CD4-positive, alpha-beta T cell treated with Interleukin-17A for 1 hour (primary cell): ENCODE measurements at places on chromosomes 3 and 15.

- no peak for DNase-seq
Observed at GRCh38 chr15:76982756-76983155, 12.2 kb upstream of the PSTPIP1 start.

- no peak for DNase-seq
Observed at GRCh38 chr3:106965307-106965706, 411.9 kb upstream of the CCDC54 start.

GRCh38 chr3:191770541-191770940 is 309.6 kb downstream of the PYDC2 start:
- DNase-seq = no peak

GRCh38 chr3:39577541-39577940 is 110.1 kb downstream of the MOBP start:
- no peak for DNase-seq

GRCh38 chr3:94362393-94362792 is 299.5 kb downstream of the NSUN3 start:
- no peak for DNase-seq

- DNase-seq = no peak
Observed at GRCh38 chr3:123571973-123572365, 12.9 kb downstream of the HACD2 start.

GRCh38 chr3:178631950-178632349 is 95.7 kb downstream of the KCNMB2 start:
- DNase-seq = no peak

GRCh38 chr3:127543441-127543840 is 47.1 kb downstream of the TPRA1 start:
- DNase-seq = no peak
